ENCODE measurements at places on chromosomes 2 and 18.

DNA sequence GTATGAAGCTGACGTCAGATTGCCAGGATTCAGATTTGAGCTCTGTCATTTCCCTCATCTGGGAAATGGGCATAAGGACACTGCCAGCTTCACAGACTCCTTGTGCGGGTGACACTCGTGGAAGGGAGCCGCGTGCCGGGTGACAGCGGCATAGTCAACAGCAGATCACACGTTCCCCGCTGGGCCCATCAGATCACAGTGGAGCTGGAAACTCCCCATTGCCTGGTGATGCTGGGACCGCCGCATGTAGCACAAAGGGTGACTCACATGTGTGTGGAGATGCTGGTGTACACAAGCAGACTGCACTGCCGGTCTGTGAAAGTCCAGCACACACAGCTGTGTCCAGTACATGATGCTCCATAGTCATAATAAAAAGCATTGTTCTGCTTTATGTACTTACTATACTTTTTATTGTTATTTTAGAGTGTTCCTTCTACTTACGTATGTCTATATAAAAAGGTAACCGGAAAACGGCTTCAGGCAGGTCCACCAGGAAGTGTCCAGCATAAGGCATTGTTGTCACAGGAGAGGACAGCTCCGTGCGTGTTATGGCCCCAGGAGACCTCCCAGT is 31.8 kb downstream of the SALL3 start:
- DNase-seq: no peak

DNA sequence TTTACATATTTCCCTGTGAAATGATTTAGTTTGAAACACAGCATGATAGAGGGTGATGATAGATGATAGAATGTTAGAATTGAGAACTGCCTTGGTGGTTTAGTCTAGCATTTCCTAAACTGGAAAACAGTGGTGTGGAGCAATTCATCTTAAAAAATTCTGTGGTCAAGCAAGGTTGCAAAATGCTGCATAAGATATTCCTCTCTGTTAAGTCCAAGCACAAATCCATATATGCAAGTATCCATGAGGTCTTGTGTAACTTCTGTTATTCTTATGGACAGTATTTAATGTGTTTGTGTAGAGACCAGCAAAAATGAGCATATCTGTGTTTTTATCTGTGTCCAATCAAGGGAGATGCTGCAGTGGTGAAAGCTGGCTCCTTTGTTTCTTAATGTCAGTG is 30.0 kb downstream of the CPS1 start:
- no peak for DNase-seq

DNA sequence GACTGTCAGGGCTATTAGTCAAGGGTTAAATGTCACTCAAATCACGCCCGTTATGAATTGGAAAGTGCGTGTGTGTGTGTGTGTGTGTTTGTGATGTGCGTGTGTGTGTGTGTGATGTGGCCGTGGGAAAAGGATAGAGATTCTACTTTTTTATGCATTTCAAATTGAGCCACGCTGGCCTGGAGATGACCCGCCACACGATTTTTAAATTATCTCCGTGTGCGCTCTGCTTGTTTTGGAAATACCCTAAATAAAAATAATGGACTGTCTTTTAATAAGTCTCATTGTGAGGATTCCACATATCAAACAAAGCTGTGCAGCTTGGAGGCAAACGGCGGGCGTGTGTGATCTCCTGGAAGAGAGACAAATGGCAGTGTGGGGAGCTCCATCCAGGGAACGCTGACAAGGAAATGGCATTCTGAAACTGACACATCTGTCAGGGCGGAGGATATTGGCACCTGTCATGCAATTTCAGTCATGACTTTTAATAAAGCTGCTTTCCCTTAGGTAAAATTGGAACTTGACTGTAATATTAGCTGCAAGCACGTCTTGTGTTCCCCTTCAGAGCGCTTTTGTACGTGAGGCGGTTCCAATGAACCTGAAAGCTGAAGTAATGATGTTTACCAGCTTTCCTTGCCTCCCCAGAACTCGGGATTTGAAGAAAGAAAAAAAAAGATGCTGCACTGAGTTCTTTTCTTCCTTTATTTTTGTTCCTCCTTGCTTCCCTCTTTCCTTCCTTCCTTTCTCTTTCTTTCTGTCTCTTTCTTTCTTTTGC is 381.8 kb upstream of the SMIM21 start:
- no peak for DNase-seq

DNA sequence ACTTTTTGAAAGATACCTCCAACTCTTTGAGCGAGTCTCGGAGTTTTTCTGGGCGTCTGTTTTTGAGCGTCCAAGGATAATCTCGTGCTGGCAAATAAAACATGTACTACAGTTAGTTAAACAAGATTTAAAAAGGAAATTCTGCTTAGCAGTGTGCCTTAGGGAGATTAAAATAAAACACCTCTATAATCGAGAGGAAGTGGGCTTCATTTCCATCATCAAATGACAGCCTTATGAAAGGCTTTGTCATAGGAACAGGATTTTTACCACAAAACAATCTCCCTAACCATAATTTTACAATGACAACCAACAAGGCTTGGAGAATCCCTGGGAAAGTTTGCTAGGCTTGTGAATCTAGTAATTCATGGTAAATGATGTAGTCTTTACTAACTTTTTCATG is 103.4 kb downstream of the WDPCP start:
- no peak for DNase-seq

DNA sequence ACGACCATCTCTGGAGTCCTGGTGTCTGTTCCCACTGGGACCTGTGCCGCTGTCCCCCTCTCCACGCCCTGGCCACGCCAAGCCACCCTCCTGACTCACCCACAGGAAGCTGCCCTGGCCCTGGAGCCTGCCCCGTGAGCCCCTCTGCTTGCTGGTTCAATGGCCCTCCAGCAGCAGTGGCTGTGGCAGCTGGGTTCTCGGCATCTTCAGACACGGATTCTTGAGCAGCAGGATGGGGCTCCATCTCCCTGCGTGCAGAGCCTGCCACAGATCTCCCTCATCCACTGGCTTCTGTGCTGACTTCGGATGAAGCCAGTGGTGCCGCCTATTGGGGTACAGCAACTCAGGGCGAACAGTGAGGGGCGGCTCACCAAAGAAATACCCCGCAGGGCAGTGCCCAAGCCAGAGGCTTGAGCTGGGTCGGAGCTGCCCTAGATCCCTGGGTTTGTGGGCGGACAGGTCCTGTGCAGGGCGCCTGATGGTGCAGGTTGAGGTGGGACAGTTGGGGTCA is 14.0 kb downstream of the CAPN10 start:
- no peak for DNase-seq

DNA sequence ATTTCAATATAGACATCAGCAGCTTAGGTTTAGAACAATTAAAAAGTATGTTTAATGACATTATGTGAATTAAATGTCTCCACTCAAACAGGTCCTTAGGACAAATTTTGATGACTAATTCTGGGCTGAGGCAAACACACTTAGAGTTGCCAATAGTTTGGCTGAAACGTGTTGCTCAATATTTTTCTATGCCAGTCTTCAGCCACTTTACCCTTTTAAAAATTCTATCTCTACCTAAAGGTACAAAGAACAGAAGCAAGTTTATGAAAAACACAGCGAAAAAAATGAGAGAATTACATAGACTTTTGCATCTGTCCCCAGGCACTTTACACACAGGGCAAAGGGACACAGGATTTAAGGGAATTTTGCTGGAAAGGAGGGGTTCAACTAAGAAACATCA is 4.5 kb downstream of the IDH1 start:
- no peak for DNase-seq

DNA sequence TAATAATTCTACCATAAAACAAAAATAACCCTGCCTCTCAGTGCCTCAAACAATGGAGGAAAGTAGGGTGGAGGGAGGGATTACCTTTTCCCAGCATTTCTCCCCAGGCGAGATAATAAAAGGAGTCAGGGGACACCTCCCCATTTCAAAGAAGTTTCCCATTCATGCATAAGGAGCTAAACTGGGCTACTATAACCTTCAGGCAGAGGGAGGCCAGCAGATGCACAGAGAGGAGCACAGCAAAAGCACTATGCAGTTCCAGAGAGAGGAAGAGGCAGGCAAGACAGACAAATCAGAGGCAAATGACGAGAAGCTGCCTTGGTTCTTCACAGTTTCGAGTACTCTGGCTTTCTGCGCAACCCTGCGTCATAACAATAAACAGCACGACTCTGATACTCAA is 17.4 kb downstream of the CFAP210 start:
- DNase-seq: no peak

DNA sequence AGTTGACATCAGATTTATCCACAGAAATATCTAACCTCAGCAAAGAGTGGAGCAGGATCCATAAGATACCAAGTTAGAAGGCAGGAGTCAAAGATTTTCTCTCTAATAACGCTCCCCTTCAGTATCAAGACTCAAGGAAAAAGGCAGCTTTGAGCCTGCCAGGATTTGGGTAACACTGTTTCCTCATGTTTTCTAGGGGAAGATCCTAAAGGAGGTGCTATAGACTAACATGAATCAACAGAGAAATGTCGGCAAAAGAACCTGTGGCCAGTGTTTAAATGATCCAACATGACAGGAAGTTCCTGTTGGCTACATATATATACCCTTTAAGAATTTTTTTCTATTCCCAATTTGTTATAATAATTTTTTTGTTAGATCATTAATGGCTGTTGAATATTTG is 402.3 kb downstream of the TGIF1 start:
- no peak for DNase-seq

DNA sequence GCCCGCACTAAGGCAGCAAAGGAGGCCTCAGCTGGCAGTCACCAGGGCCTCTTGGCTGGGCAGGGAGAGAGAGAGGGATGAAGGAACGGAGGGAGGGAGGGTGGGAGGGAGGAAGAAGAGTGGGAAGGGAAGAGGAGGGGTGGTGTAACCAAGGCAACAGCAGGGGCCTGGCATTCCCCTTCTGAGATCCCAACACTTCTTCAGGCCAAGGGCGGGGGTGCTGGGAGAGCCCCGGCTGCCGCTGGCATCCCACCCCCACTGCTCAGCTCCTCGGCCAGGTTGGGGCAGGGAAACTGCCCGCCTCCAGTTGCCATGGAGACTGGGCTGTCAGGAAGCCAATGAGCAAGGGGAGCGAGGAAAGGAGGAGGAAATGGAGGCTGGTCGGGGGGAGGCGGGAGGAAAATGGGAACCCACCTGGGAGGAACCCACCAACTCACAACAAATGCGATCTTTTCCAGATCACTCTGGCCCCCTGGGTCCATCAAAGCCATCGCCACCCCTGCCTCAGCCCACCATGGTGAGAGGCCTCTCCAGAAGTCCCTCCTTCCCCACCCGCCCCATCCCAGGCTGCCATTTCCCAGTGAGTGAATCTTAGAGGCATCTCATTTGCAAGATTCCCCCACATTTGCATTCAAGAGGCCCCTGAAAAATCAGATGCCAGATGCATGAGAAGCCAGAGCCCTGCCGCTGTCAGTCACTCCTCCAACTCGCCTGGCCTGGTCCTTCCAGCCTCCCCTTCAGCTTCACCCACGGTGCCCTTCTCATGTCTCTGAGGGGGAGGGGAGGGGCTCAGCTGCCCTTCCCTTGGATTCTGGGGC is 12.4 kb downstream of the SH2D6 start:
- no peak for DNase-seq

DNA sequence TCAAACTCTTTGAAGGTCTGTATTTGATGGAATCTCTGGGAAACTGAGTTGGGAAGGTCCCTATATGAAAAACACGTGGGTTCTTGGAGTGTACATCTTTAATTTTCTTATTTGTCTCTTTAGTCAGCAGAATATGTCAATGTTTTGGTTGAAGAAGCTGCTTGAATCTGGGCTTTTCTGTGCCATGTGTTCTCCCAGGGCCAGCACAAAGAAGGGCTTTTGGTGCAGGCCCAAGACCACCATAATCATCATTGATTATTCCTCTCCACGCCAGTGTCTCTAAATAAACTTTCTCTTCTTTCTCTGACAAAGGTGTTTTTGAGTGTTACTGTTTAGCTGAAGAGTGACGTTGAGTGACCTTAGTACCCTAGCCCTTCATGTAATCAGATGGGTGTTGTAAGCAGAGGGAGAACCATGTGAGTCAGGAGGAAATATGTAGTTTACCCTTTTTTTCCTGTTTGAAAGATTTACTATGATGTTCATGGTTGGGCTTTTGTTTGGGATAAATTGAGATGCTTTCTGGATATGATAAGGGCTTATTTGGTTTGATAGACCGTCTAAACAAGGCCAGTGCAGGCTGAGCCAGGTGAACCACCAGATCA is 11.6 kb upstream of the TNP1 start:
- no peak for DNase-seq

- no peak for DNase-seq
Observed at GRCh38 chr18:3305933-3306332, 44.0 kb downstream of the MYL12B start.

DNA sequence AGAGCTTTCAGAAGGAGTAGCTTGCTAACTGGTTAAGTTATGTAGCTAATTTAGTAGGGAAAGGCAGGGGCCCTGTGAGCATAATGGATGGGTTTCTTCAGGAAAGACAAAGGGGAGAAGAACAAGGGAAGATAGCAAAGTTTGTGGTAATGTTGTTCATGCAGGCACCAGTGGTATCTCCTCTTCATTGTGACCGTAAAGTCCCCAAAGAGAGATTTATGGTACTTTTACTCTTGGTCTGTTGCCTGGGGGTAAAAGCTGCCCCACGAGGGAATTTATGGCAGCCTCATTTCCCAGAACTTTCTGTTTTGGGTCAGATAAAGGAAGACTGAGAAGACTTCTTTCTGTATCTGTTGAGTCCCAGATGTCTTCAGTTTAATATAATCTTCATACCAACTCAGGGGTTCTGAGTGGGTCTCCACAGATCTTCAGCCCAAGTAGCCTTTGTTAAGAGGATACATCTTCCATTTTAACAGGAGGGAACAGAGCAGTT is 27.5 kb downstream of the MALT1 start:
- DNase-seq: no peak

- no peak for DNase-seq
Observed at GRCh38 chr2:166499281-166499680, 5.2 kb upstream of the SCN7A start.

GRCh38 chr2:195600778-195601177 is 56.2 kb upstream of the SLC39A10 start:
- no peak for DNase-seq

DNA sequence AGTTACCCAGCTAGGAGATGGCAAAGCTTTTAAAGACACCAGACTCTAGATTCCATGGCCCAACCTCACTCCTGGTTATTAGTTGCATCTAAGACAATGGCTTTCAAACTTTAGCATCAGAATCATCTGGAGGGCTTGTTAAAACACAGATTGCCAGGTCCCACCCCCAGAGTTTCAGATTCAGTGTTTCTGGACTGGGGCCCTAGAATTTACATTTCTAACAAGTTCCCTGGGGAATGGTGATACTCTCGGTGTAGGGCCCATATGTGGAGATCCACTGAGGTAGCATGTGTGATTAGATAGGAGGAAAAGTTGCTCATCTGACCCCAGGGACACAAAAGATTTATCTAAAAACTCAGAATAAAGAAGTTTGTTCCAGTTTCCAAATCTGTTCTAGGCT is 14.5 kb upstream of the TTR start:
- no peak for DNase-seq

DNA sequence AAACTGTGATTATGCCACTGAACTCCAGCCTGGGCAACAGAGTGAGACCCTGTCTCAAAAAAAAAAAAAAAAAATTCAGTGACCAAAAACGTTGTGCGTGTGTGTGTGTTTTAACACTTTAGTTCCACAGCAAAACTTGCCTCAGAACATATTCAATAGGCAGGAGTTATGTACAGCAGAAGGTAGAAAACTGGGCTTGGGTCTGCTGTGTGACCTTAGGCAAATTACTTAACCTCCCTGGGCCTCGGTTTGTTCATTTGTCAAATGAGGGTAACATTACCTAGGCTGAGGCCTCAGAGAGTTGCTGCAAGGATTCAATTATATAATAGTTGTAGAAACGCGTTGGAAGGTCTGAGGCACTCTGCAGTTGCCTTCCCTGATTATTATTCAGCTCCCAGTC is 10.3 kb upstream of the SCG2 start:
- no peak for DNase-seq

GRCh38 chr2:121255358-121255757 is 29.6 kb downstream of the TFCP2L1 start:
- no peak for DNase-seq

Measured in stimulated activated CD4-positive, alpha-beta T cell treated with anti-CD3 and anti-CD28 coated beads, Interleukin-4, amount 100 ng/mL, for 24 hours (primary cell).